ENCODE measurements at places on chromosomes 7 and 10.

- peak; percentile 65 for DNase-seq
These were observed 23.6 kb upstream of the SEMA3C start for GRCh38 chr7:80942261-80943041.

GRCh38 chr10:68471586-68472408, at the start of gene DNA2:
TSS of gene DNA2 (minus strand) at chr10:68471973. CDS start at chr10:68471864, 109 bp downstream.
- peak; percentile 54 for DNase-seq

- DNase-seq, result no peak
These were observed 86.1 kb downstream of the TRIM24 start for GRCh38 chr7:138546064-138546619.

- no peak for DNase-seq
These were observed 22.0 kb upstream of the GSDME start for GRCh38 chr7:24779283-24779655.

- DNase-seq, result no peak
These were observed 650.4 kb downstream of the SDK1 start for GRCh38 chr7:3951316-3952055.

- no peak for DNase-seq
These were observed 237.5 kb upstream of the HPS1 start for GRCh38 chr10:98684019-98684899.

GRCh38 chr10:8229153-8229552, 174.7 kb downstream of the GATA3 start:
- DNase-seq, result no peak

DNA sequence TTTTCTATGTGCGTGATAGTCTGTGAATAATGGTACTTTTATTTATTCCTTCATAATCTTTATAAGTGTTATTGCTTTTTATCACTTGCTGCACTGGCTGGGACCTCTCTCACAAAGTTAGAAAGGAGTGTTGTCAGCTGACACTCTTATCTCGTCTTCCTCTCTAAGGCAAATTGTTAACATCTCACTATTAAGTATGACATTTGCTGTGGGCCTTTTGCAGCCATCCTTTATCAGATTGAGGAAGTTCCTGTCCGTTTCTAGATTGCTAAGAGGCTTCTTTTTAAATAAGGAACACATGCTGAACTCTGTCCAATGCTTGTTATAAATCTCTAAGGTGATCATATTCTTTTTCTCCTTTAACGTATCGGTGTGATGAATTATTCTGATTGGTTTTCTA, 27.4 kb upstream of the DIP2C start:
- no peak for DNase-seq

DNA sequence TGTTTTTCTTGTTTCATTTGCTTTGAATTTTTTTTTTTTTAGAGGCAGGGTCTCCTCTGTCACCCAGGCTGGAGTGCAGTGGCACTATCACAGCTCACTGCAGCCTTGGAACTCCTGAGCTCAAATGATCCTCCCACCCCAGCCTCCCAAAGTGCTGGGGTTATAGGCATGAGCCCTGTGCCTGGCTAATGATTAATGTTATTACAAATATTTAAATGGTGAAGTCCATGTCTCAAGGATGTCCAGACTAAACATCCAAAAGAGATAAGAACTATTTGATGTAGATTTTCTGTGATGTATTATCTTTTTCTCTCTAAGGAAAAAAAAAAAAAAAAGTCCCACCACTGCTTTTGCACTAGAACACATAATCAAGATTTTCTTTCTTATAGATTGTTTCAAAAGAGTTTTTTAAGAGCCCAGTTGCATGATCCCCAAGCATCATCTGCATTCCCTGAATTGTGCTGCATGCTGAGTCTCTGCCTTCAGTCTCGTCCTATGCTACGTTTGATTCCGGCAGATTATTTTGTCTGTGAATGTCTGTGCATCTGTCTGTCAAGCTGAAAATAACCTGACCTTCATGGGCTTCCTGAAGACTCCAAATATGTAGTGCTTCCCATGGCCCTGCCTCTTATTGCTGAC, 33.4 kb downstream of the MACROH2A2 start:
- no peak for DNase-seq

- no peak for DNase-seq
These were observed 10.4 kb downstream of the TAX1BP1 start for GRCh38 chr7:27750316-27750715.

- DNase-seq, result peak; percentile 5
These were observed 376.2 kb upstream of the MGMT start for GRCh38 chr10:129090618-129091366.

GRCh38 chr10:13390604-13391522, 42.8 kb upstream of the SEPHS1 start:
- peak; percentile 51 for DNase-seq

DNA sequence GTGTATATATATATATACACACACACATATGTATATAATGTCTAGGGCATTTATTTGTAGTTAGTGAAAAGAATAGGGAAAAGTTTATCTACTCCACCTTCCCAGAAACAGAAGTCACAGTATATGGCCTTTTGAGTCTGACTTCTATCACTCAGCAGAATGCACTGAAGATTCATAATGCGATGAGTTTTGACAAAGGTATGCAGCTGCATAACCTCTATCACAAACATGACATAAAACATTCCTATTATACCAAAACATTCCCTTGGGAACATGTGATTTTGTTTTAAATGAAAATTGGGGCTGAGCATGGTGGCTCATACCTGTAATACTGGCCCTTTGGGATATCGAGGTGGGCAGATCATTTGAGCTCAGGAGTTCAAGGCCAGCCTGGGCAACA, 137.3 kb upstream of the EEPD1 start:
- DNase-seq, result no peak

GRCh38 chr7:122965306-122965705, 30.2 kb downstream of the TAS2R16 start:
- no peak for DNase-seq

DNA sequence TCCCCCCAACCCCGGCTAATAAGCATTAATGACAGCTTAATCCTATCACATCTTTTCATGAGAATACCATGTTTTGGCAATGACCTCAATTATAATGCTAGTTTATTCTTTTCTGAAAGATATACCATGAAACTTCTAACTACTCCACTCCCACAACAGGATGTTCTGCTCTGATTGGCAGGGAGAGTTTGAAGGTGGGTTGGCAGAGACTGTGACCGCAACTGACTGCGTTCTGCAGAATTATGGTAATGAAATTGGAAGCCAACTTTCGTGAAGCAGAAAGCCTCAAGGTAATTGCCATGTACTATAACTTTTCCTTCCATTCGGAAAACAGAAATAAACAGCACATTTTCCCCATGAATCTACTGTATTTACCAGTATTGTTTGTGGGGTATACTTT, 288.2 kb upstream of the SEMA3D start:
- no peak for DNase-seq

DNA sequence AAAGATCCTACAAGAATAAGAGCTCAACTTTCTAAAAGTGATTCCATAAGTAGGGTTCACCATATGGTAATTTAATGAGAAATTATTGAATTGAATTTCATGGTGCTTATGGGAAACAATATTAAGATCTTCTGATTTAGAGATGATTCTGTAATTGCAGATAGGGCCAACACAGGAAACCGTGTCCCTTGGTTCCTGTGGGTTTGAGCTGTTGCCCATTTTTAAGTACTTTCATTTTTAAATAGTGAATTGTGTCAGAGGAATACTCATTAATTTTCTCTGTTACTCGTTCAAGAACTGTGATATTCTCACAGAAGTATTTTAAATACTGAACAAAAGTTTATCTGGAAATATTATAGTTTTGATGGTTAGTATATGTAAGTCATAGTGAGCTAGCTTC, 129.2 kb downstream of the SRI start:
- no peak for DNase-seq

DNA sequence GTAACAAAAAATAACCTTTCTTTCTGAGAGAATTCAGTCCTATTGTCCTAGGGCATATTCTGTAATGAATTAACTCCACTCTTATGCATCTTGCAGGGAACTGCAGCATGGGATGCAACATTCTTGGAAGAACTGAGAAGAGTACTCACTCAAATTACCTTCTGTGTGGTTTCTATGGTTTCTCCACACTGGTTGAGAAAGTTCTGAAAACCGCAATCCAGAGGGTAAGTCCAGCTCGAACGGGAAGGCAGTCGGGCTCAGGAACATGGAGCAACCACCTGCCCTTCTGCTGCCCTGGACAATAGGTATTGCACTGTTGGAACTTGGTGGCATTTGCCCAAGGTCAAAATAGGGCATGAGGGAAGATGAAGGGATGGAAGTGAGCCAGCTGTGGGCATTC, 59.6 kb upstream of the CDK13 start:
- DNase-seq, result no peak

DNA sequence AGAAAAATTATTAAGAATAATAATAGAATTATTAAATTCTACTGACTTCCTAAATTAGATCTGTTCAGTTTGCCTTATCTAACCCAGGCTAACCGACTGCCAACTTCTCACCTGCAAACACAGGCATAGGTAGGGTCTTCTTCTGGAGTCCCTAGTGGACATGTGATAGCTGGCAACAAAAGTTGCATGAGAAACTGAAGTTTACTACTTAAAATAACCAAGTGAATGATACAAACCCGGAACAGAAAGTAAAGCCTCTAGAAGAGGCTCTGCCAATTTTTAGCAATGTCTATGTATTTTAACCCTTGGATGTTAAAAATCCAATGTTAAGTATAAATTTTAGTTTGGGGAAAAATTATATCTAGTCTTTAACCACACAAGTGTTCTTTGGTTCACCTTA, 37.6 kb downstream of the NDUFB2 start:
- DNase-seq, result no peak

GRCh38 chr7:125966278-125967048, 1036.8 kb upstream of the POT1 start:
- no peak for DNase-seq

- no peak for DNase-seq
These were observed 566 bp downstream of the MAD1L1 start for GRCh38 chr7:2231992-2232765.

GRCh38 chr10:13492493-13493180, 36.2 kb downstream of the BEND7 start:
- DNase-seq, result no peak

DNA sequence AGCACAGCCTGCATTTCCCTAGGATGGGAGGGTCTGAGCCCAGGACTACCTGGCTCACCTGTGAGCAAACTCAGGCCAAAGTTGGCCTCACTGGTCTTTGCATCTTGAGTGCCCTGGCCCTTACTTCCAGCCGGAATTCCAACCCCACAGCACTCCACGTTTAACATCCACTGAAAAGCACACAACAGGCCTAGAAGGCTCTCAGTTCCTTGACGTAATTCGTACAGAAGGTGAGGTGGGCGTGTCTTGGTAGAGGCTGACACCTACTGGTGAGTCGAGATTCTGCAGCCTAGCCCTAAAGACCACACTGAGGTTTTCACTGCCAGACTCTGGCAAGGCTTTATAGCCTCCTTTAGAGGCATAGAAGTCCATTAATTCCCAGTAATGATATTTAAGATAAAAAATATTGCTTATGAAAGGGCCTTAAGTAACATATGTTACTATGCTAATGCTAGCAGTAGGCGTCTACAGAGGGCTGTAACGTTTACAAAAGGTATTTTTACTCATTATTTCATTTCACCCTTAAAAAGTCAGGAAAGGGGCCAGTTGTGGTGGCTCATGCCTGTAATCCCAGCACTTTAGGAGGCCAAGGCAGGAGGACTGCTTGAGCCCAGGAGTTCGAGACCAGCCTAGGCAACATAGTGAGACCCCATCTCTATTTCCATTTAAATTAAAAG, 95.8 kb downstream of the HIP1 start:
- DNase-seq, result peak; percentile 86
